NCI-H748 treated with DMSO at 0.1 percent for 48 hours (cell line): ENCODE measurements at places on chromosomes 7 and 10.

GRCh38 chr10:103911021-103911459, 6.9 kb downstream of the STN1 start:
- no peak for DNase-seq

DNA sequence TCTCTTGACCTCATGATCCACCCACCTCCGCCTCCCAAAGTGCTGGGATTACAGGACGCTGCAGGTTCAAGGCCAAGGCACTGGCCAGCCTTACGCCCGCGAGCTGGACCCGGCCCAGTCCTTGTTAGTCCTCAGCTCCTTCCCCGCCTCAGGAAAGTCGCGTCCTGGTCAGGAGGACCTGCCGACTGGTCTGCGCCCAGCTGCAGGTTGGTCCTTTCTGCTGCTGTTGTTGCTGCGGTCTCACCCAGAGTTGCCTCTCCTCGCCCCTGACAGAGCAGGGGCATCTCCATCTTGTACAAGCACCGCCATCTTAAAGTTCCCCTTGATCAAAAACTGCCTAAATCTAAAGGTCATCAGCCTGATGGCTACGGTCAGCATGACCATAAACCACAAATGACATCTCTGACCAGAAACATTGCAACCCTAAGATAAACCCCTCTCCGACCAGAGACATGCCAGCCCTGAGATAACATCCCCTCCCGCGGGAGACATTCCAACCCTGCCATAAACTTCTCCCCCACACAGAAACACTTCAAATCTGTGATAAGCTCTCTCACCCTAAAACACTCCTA, 13.9 kb upstream of the BMS1 start:
- no peak for DNase-seq

DNA sequence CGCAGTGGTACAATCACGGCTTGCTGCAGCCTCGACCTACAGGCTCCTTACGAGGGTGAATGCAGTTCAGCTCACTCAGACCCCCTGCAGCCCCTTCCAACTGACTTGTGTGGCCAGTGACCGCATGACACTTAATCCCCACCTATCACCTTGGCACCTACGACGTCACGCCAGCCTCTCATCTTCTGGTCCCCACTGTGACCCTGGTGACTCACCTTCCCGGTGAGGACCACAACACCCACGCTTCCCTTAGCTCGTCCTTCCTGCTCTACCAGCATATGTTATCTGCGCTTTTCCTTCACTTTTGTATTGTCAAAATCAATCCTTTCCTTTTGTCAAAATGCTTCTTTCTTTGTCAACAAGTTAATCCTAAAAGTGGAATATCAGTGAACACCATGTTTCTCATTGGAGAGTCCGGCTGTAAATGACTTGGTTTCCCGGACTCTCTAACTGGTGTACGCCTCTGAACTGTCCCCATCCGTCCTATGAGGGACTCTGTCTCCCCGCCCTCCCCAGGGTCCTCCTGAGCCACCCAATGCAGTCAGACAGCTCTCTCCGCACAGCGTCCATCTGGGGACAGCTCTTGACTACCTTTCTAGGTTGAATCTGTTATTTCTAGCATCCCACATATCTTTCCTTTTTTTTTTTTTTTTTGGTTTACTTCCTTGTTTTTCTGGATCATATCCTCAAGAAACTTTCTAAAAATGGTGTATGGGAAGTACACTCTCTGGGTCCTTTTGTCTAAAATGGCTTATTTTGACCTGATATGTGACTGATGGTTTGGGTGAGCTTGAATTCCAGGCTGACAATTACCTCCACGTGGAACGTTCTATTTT, 37.3 kb downstream of the CFAP46 start:
- DNase-seq, result no peak

DNA sequence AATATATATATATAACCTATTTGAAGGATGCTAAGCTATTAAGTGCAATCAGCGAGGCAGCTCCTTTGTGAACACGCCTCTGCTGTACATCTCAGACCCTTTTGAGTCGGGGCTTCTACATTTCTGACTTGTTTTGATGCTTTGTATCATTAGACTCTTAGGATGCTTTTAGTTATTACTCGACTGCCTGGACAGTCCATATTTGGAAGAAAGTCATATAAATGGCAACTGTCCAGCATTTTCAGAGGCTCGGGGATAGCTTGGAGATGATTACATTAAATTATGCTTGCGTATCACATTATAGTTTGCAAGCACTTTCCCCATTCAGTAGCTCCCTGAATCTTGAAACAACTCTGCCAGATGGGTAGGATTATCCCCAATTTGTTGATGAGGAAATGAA, 257.9 kb downstream of the PTEN start:
- no peak for DNase-seq

GRCh38 chr10:27618906-27619305, 114.8 kb downstream of the RAB18 start:
- DNase-seq, result no peak
